Cortex of kidney (tissue), 1 donor: ENCODE measurements at places on chromosomes 4 and X.

- no peak for DNase-seq
These were observed 1060.2 kb downstream of the TECRL start for GRCh38 chr4:63348735-63349673.

DNA sequence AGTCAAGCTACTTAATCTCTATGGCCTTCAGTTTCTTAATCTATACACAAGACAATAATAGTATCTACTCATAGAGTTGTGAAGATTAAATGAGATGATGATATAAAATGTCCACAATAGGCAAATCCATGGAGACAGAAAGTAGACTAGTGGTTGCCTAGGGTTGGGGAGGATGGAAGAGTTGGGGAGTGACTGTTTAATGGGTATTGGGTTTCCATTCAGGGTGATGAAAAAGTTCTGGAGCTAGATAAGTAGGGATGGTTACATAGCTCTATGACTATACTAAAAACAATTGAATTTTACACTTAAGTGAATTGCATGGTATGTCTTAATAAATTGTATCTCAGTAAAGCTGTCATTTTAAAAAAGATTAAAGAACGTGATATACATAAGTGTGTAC, 35.7 kb downstream of the BCORL1 start:
- no peak for DNase-seq

DNA sequence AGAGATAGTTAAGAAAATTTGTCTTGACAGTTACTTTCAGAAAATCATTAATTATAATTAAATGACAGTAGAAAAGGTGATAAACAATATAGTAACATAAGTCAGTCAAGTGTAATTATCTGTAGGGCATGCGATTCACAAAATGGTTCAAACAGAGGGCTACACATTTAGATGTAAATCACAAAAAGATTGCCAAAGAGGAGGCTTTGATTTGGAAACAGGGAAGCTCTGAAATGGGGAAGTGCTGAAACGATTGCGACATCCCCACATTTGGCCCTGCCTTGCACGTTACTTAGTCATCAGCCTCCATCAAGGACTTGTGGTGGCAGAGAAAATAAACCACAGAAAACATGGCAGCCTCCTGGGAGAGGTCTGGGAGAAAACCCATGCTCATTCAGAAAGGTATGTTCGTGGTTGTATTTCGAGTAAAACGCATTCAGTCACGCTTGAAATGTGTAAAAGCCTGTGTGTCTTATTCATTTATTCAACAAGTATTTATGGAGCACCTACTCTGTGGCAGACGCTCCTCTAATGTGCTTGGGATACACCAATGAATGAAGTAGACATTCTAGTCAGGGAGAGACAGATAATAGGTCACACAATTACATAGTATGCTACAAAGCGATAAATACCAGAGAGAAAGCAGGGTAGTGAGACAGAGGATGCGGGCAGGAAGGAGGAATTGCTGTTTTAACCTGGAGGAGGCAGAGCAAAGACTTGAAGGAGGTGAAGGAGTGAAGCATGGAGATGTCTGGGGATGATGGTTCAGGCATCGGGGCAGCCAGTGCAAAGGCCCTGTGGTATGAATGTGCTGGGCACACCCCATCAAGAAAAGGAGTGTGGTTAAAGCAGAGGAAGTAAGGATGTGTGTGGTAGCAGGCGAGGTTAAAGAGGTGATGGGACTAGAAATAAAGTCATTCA, 7.8 kb downstream of the RBM47 start:
- no peak for DNase-seq

GRCh38 chrX:41596596-41596995, 92.2 kb upstream of the GPR34 start:
- DNase-seq = no peak

GRCh38 chr4:124590480-124590879, 122.1 kb downstream of the ANKRD50 start:
- no peak for DNase-seq
